ENCODE measurements at places on chromosomes 4 and X.
A peak's percentile ranks its signal among the peaks of the same experiment; 100 is the strongest.

- DNase-seq = no peak
These were observed 17.6 kb downstream of the SUPT20HL1 start for GRCh38 chrX:24377911-24378468.

DNA sequence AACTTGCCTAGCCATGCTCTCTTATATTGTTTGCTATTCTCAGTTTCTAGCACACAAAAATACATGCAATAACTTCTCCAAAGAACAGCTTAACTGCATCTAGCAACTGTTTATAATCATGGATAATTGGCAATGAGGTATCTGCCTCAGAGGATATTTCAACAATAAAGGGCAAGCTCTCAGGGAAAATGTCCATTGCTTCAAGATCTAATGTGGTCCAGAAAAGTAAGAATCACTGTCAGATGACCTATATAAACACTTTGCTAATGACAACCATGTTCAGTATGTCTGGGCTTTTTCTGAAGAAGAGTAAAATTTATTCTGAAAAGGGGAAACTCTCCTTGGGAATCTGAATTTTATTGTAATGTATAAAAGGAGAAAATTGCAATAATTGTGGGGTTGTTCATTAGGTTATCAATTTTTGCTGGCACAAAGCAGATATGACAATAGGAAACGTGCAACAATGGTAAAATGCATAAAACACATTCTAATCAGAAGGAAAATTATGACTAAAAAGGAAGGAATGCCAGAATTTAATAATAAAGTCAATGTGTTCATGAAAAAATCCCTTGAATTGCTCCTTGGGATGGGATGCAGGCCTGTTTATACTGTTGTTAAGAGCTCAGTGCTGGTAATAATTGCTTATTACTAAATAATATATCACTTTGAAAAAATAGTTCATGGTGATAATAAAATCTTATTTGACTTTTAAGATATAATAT lies 90.3 kb downstream of the ANTXR2 start:
- DNase-seq = no peak

DNA sequence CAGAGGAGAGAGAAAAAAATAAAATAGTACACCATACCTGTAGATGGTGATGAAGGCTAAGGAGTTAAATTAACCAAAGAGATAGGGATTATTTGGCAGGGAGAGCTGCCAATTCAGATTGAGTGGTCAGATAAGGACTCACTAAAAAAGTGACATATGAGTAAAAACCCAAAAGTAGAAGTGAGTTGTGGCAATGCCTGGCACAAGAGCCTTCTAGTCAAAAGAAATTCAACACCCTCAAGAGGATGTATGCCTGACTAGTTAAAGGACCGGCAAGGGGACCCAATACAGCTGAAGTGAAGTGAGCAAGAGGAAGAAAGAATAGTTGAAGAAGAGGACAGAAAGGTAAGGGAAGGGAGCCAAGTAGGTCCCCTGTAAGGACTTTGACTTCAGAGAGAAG lies 34.9 kb downstream of the ELF2 start:
- no peak for DNase-seq

DNA sequence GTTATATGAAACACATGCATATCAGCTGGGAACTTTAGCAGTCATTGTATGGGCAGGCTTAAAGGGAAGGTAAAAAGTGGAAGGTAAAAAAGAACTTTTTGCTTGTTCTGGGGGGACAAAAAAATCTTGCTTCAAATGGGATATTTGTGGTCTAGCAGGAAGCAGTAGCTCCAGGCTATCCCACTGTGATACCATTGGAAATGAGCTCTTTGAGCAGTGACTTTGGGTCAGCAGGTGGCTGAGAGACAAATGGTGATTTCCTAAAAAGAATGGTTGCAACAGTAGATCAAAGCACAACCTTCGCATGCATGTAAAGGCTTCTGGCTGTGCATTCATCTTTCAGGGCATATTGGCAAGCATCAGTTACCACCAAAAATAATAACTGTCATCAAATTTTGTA lies 106.2 kb downstream of the RS1 start:
- no peak for DNase-seq

DNA sequence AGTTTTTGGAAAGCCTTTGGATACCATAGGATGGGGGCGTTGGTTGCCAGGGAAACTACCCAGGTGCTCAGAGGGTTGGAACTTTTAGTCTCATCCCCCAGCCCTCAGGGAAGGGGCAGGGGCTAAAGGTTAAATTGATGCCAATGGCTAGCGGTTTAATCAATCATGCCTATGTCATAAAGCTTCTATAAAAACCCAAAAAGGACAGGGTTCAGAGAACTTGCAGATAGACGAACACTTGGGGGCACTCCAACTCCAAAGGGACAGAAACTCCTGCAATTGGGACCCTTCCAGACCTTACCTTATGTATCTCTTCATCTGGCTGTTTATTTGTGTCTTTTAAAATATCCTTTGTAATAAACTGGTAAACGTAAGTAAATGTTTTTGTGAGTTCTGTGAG lies 30.0 kb upstream of the GPR173 start:
- no peak for DNase-seq

GRCh38 chr4:8727546-8728510 lies 135.3 kb downstream of the CPZ start:
- DNase-seq = peak; percentile 40

DNA sequence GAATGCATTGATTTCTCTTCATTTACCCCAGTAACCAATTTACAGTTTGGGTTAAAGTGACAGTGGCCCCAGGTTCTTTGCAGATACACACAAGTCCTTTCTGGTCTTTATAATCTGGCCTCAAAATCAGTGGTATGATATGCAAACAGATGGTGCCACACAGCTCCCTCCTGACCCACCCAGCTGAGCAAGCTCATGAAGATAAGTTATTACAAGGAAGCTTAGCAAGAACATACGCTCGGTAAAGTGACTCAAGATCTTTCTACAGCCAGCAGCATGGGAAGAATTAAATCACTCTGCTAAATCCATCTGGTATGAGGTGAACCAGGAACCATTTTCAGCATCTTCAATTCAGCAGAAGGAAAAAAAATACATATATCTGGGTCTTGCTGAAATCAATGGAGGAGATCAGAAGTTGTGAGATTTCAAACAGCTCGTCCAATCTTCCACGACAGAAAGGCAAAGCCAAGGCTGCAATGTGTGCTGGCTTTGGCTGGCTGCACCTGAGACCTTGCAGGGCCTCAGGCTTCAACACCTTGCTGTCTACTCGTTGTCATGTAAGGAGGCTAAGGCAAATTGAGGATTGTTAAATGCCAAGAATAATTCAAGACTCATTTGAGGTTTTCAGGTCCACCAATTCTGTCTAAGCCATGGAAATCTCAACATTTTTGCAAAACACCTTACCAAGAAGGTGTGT lies 28.2 kb downstream of the SEL1L3 start:
- DNase-seq = no peak

Data from activated naive CD8-positive, alpha-beta T cell treated with anti-CD3 and anti-CD28 coated beads, Interleukin-2, amount 10 ng/mL, durations not matched to agents 7 days and 5 days (primary cell).